ENCODE measurements at places on chromosomes 2 and 18.

DNA sequence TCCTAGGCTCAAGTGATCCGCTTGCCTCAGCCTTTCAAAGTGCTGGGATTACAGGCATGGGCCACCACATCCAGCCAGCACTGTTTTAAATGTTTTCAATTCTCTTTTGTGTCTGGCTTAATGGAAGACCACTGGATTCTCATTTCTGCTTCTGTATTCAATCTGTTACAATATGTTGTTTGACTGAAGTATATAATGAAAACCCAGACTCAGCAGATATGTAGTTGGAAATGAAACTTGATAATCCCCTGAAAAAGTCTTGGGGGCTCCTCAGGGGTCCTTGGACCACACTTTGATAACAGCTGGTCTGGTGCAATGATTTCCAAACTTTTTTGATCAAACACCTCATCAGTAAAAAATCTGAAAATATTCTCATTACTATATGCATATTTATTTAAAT is 132.7 kb downstream of the ATAD2B start:
- DNase-seq: no peak

- no peak for DNase-seq
Measured at GRCh38 chr18:28494151-28494550, 317.2 kb upstream of the CDH2 start.

GRCh38 chr2:60394463-60394862 is 159.0 kb downstream of the BCL11A start:
- DNase-seq: no peak

GRCh38 chr18:70289351-70290312 is 787 bp downstream of the SOCS6 start:
- peak; percentile 42 for DNase-seq

- DNase-seq: peak; percentile 58
Measured at GRCh38 chr18:34495506-34495905, 214.6 kb upstream of the DTNA start.

- DNase-seq: peak; percentile 51
Measured at GRCh38 chr2:195656161-195656858, 716 bp upstream of the SLC39A10 start.

- DNase-seq: no peak
Measured at GRCh38 chr2:66684289-66684688, 249.4 kb downstream of the MEIS1 start.

- no peak for DNase-seq
Measured at GRCh38 chr2:20656561-20656960, 5.7 kb upstream of the HS1BP3 start.

GRCh38 chr2:86357392-86357963 is 20.1 kb upstream of the REEP1 start:
- no peak for DNase-seq

DNA sequence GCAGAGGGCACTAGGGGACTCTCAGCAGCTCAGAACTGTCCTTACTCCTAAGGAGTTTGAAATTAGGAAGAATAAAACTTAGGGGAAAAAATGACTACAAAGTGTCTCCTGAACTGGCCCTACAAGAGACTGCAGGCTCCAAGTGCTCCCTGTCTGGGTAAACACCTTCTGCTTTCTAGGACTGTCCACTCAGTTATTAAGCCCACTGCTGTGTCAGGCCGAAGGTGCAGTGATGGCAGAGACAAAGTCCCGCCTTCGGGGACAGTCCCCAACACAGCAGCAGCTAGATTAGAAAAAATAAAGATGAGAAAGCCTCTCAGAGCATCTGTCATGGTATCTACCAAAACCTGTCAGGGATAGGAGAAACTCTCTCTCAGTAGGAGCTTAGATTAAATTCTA is 28.3 kb downstream of the TWIST2 start:
- DNase-seq: no peak

DNA sequence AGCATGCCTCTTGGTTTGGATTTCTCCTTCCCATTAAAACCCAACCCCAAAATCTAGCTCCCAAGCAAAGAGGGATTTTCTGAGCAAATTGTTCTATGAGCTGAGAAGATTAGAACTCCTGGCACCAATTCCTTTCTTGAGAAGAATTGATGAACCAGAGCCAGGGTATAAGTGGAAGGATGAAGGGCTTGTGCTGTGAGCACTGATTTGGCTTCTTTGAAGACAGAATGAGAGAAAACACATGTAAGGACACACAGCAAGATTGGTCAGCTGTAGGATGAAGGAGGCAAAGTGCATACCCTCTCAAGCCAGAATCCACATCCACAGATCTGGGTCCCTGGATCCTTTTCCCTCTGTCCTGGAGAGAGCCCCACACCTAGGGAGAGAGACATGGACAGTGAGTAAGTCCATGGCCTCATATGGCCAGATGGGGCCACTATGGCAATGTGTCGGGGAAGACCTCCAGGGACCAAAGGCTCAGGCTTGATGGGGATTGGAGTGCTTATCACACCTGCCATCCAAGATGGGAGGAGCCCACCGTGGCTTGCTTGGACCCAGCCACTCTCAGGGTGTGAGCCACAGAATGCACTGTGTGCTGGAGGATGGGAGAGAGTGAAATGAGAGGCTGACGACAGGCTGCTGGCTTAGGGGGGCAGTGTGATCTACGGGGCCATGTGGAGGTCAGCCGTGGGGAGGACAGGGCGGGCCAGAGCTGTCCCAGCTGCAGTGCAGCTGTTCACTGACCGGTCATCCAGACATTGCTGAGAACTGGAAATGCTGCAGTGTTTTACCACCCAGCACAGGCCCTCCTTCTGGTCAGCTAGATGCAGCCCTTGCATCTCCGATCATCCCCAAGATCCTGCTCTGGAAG is 339.8 kb downstream of the CYP26B1 start:
- DNase-seq: no peak

- DNase-seq: no peak
Measured at GRCh38 chr2:18105929-18106328, 227.5 kb downstream of the KCNS3 start.

- DNase-seq: no peak
Measured at GRCh38 chr18:25516747-25517498, 165.0 kb upstream of the ZNF521 start.

DNA sequence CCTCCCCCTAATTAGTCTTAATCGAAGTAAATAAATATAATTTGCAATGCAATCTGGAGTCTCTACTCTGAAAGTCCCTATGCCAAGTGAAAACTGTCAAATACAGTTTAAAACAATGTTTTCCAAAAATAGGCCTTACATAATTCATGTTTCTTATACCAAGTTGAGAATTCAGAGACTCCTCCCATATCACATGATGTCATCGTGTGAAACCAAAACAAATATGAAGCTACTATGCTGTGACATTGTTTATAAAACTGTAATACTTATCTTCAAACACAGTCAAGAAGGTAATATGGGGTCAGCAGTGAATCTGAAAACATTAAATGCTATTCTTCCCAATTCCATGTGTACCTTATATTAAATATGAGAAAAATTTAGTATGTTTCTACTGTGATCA is 940.2 kb upstream of the FANCL start:
- no peak for DNase-seq

DNA sequence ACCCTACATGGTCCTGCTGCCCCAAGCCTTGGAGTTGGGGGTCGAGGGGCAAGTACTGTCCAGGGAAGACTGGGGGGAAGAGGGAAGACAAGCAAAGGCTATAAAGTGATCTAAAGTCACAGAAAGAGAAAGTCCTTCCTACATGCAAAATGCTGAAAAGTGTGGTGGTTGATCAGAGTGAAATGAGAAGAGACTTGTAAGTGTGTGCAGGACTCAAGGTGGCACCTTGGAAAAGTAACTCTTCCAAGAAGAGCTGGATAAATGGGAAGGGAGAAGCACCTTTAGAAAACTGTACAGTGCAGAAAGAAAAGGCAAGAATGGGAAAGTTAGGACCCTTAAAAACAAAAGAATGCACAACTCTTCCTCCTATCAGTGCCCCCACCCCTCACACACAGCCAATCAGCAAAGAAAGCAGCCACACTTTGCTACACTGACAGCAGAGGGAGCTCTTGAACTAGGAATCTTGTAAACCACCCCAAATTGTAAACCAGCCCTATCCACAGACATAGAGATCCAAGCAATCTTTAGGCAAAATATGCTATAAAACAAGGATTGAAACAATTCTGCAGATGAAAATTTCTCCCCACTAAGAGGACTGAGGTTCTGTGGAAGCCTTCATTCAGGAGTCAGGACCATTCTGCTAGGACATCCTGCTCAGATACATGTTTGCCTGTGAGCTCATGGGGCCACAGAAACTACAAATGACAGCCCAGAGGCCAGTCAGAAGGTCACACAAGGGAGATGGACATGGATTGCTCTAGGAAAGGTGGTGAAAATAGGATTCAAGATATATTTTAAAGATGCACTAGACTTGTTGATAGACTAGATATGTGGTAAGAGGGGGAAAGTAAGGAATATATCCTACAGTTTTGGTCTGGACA is 146.4 kb downstream of the FTCDNL1 start:
- peak; percentile 77 for DNase-seq

DNA sequence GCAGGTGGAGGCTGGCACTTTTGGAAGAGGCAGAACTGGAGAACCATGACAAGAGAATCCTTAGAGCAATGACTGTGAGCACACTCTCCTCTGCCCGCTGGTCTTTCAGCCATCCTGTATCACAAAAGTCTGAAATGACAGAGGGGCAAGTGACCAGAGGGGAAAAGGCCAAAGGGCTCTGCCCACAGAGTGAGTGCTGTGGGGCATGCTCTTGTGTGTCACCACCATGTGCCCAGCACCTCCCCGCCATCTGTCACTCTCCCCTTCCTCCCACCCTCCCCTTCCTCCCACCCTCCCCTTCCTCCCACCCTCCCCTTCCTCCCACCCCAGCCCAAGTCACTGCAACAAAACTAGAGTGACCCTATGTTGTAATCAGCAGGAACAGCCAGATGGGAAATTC is 31.9 kb downstream of the DAW1 start:
- DNase-seq: peak; percentile 27

GRCh38 chr2:144701259-144701658 is 181.3 kb upstream of the ZEB2 start:
- DNase-seq: peak; percentile 90

GRCh38 chr18:56637176-56637575 is 1.2 kb downstream of the TXNL1 start:
- no peak for DNase-seq

DNA sequence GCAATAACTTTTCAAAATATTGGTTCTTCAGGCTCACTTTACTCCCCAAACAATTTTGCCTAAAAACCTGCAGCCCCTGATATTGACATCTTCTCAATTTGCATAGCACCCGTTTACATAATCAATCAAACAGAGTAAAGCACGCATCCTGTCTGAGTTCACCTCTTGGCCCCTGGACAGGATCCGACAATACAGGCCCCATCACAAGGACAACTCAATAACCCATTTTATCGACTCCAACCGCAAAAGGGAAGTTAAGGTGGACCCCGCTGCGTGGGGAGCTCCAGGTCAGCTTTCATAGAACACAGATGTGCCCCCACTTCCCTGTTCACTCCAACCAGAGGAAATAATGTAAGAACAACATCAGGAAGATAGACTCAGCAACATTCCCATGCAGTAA is 44.7 kb downstream of the TTC32 start:
- DNase-seq: no peak

GRCh38 chr2:70960833-70961647 is 17.4 kb upstream of the ANKRD53 start:
- no peak for DNase-seq
